Thyroid gland (tissue), 4 donors: ENCODE measurements at places on chromosomes 6 and 20. TPM values are rescaled to one million over a fixed set of nuclear protein-coding genes. Genes with fewer than 3 reads are reported as not detected.

Gene CALHM4
- total RNA-seq: not detected

Gene KIF25
- not detected for total RNA-seq

Gene FHL5
- total RNA-seq: 19.5 TPM

Gene CGA
- total RNA-seq: not detected

Gene ESR1
- 4.7 TPM for total RNA-seq

Gene SEL1L2
- total RNA-seq: not detected

Gene GJA1
- total RNA-seq: 180 TPM

Gene KHDC1
- 5.1 TPM for total RNA-seq

GRCh38 chr6:17870300-17871188 is 116.9 kb downstream of the KIF13A start:
- DNase-seq: no peak
- no peak overlapping the region for H3K4me3 ChIP-seq
- H3K27me3 ChIP-seq: no peaks in the 10 kb centered on the region
- no peak overlapping the region for H3K27ac ChIP-seq
- no peaks in the 10 kb centered on the region for H3K36me3 ChIP-seq
- peaks cover 25% of the 10 kb centered on the region for H3K4me1 ChIP-seq

GRCh38 chr6:31035862-31036497 is 25.7 kb downstream of the MUC22 start:
- H3K36me3 ChIP-seq: no peaks in the 10 kb centered on the region
- H3K27ac ChIP-seq: no peak overlapping the region
- no peaks in the 10 kb centered on the region for H3K27me3 ChIP-seq
- H3K4me3 ChIP-seq: no peak overlapping the region
- no peak for DNase-seq

GRCh38 chr6:51330971-51331370 is 512.3 kb downstream of the TFAP2B start:
- no peak overlapping the region for H3K27ac ChIP-seq
- no peaks in the 10 kb centered on the region for H3K36me3 ChIP-seq
- no peaks in the 10 kb centered on the region for H3K27me3 ChIP-seq

GRCh38 chr6:103405321-103405720 is 1454.4 kb downstream of the HACE1 start:
- H3K4me3 ChIP-seq: no peak overlapping the region
- no peaks in the 10 kb centered on the region for H3K27me3 ChIP-seq
- H3K36me3 ChIP-seq: no peaks in the 10 kb centered on the region
- DNase-seq: no peak
- H3K4me1 ChIP-seq: no peaks in the 10 kb centered on the region

DNA sequence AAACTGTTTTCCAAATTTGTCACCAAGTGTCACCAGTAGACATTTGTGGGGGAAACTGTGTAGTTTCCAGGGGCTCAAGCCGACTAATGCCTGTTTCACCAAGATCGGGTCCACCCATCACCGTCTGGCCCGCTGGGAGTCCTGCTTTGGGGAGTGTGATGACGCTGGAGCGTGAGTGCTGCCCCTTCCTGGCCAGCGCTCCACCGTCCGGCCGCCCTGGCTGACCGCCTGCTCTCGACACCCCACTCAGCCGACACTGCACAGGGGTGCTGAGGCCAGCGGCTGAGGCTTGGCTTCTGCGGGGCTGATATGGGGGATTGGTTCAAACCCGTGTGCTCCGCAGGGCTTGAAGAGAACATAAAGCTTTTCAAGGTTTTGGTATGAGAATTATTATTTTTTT is 160.1 kb downstream of the SMOC2 start:
- no peaks in the 10 kb centered on the region for H3K4me1 ChIP-seq
- no peaks in the 10 kb centered on the region for H3K36me3 ChIP-seq
- H3K27ac ChIP-seq: no peak overlapping the region
- no peak overlapping the region for H3K4me3 ChIP-seq

DNA sequence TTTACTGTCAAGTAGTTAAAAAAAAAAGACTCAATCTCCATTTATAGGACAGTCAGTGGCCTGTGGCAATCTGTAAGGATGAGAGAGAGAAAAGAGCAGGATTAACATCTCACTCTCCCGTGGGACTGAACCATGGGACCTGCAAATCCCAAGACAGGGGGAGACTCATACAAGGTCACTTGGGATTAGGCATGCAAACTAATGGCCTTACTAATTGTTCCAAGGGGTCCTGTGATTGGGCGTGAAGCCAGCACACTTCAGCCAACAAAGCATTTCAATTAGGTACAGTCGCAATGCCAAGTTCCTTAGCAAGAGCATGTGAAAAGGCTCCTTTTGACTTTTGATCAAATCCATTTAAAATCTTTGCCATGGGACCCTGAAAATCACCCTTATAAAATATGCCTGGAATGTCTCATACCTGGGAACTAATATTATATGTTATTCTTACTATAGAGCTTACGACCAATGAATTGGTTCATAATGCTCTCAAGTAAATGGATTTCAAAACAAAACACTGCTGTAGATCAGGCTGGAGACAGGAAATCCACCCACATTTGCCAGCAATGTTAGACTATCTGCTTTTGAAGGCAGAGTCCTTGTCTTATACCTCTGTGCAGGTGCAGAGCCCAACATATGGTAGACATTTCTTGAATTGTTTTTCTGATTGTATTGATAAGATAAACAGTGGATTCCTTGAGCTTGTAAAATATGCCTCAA is 412.5 kb downstream of the GJA1 start:
- peak overlapping the region; percentile 88 for H3K27ac ChIP-seq
- H3K4me1 ChIP-seq: peaks cover 37% of the 10 kb centered on the region
- peak; percentile 67 for DNase-seq
- no peaks in the 10 kb centered on the region for H3K27me3 ChIP-seq

DNA sequence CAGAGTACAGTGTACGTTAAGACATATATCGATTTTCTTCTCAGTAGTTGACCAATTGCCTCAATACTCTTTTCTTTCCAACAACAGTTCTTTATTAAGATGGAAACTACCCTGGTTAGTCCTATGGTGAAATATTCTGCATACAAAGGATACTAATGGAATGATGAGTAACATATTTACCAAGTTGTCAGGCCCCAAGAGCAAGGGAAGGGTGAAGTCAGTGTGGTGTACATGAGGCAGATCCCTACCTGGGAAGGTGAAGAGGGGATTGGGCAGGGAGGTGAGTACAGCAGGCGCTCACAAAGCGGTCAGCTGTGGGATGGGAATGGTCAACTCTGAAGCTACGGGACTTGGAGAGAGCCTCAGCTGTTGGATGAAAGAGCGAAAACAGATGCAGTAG is 29.7 kb downstream of the GJA1 start:
- H3K4me1 ChIP-seq: no peaks in the 10 kb centered on the region
- no peaks in the 10 kb centered on the region for H3K27me3 ChIP-seq
- no peak overlapping the region for H3K27ac ChIP-seq
- H3K36me3 ChIP-seq: no peaks in the 10 kb centered on the region

DNA sequence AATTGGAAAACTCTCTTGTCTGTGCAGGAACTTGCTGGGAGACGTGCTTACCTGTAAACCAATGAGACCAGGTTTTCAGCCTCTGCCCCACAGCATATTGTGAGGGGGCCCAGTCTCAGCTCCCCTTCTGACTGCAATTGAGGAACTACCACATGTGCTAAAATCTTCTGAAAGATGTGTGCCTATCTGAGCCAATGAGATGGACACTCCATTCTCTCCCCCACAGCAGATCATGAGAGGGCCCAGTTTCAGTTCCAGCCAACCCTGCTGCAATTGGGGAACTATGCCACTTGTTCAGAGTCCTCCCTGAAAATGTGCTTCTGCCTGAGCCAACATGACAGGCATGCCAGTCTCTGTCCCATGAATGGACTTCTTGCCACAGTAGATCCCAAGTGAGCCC is 20.9 kb upstream of the PI3 start:
- no peak overlapping the region for H3K4me3 ChIP-seq
- H3K27ac ChIP-seq: no peak overlapping the region
- no peak for DNase-seq
- no peaks in the 10 kb centered on the region for H3K36me3 ChIP-seq

DNA sequence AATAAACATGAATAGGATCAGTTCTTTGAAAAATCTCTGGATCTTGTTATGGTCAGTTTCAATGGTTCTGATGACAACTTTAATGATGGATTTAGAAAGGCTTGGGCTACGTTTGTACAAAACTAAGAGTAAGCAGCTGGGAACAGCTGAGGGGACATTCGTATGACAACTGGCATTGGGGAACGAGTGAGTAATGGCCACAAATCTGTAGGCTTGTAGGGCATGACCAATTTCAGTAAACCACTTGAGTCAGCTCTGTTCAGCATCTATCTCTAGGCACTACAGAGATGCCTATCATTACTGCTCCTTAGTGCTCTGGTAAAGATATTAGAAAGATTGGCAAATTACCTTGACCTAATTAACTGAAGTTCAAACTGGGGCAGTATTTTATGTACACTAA is 1375.6 kb downstream of the EPHA7 start:
- no peaks in the 10 kb centered on the region for H3K4me1 ChIP-seq
- no peaks in the 10 kb centered on the region for H3K27me3 ChIP-seq
- no peak overlapping the region for H3K27ac ChIP-seq
- H3K36me3 ChIP-seq: no peaks in the 10 kb centered on the region
- H3K4me3 ChIP-seq: no peak overlapping the region
- no peak for DNase-seq

GRCh38 chr6:75489025-75489424 is 4.6 kb downstream of the FILIP1 start:
- H3K27ac ChIP-seq: no peak overlapping the region
- H3K36me3 ChIP-seq: no peaks in the 10 kb centered on the region
- no peak for DNase-seq
- H3K27me3 ChIP-seq: no peaks in the 10 kb centered on the region

- H3K27me3 ChIP-seq: no peaks in the 10 kb centered on the region
- H3K27ac ChIP-seq: no peak overlapping the region
- H3K4me1 ChIP-seq: no peaks in the 10 kb centered on the region
- H3K4me3 ChIP-seq: no peak overlapping the region
- DNase-seq: no peak
Measured at GRCh38 chr6:12951415-12951814, 234.8 kb downstream of the PHACTR1 start.

DNA sequence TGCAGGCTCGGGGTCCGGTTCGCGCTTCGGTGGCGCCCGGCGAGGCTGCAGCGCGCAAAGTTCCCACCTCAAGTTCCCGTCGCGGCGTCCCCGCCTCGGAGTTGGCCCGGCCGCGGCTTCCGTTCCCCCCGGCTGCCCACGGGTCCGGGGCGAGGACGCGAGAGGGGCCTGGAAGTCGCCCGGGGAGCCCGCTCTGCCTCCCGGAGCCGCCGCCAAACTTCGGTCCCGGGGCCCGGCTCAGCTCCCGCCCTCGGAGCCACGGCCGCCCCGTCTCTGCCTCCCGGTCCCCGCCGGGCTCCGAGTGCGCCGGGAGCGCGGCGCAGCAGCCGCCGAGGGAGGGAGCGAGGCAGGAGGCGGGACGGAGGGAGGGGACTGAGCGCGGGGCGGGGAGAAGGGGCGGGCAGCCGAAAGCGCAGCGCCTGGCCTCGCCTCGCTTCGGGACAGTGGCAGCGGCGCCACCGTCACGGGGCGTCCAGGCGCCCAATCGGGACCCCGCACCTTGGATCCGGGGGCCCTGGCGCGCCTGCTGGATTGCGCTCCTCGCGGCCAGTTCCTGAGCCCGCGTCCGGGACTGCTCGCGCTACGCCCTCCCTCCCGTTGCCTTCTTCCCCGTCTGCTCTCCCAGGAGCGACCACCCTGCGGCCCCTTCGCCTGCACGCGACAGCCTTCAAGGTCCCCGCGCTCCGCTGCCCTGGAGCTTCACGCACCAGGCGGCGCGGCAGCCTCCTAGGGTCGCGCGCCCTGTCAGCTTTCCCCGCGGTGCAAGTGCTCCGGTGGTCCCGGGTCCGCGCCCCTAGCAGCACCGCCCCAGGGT is at the start of gene KCNG1:
KCNG1 (minus strand) TSS at position 305 of the 814 bp plus-strand sequence. CDS start 12,769 bp downstream, outside the sequence.
- H3K27me3 ChIP-seq: peaks cover 6% of the 10 kb centered on the region
- H3K4me3 ChIP-seq: no peak within 1 kb of the TSS
- H3K36me3 ChIP-seq: no peaks in the 10 kb centered on the region

DNA sequence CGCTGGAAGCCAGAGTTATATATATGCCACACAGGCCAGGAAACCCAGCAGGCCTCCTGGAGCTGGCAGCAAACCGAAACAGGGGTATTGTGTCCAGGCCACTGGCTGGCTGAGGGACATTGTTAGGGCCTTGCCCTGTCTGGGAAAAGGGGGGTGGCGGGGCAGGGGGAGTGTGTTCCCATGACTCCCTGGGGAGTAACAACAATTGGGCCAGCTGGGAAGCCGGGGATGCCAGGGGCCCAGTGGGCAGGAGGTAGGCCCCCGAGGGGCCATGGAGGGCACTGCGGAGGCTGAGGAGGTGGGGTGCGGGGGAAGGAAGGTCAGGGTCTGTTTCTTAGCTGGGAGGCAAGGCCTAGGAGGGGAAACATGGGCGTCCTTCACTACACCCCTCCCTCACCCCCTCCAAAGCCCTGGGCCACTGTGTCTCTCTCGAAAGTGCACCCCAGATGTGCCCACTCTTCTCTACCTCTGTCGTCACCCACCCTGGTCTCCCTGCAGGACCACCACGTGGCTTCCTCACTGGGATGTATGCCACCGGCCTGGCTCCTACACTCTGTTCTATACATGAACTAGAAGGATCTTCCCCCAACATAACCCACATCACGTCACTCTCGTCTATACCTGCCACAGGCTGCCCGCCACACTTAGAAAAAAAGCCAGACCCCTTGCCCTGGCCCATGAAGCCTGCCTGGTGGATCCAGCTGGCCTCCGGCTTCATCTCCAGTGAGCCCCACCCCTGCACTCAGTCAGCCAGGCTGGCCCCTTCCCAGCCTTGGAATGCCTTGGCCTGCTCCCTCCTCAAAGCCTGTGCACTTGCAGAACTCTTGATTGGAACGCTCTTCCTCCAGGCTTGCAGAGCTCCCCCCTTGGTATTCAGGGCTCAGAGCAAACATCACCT is 7.8 kb upstream of the E2F1 start:
- peak; percentile 89 for DNase-seq
- no peak overlapping the region for H3K4me3 ChIP-seq
- peaks cover 28% of the 10 kb centered on the region for H3K4me1 ChIP-seq
- no peaks in the 10 kb centered on the region for H3K27me3 ChIP-seq

DNA sequence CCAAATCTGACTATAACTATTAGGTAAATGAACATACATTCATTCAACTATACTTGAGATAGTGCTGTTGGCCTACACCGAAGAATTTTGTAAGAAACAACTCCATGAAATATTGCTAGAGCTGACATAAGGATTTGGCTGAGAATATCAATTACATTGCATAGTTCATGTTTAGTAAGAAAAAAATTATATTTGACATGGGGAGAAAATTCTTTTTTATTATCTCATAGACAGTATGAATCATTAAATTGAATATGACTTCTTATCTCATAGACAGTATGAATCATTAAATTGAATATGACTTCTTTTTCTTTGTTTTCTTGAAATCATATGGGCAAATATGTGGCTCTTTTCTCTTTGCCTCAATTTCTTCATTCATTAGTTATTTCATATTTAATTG is 212.3 kb upstream of the HSF2 start:
- no peak overlapping the region for H3K27ac ChIP-seq
- H3K27me3 ChIP-seq: no peaks in the 10 kb centered on the region
- H3K36me3 ChIP-seq: no peaks in the 10 kb centered on the region
- DNase-seq: no peak

- H3K27ac ChIP-seq: no peak overlapping the region
- DNase-seq: no peak
- H3K4me3 ChIP-seq: no peak overlapping the region
- no peaks in the 10 kb centered on the region for H3K27me3 ChIP-seq
- H3K4me1 ChIP-seq: no peaks in the 10 kb centered on the region
- no peaks in the 10 kb centered on the region for H3K36me3 ChIP-seq
Measured at GRCh38 chr6:14758421-14759081, 487.3 kb upstream of the JARID2 start.

- no peak overlapping the region for H3K27ac ChIP-seq
- H3K4me3 ChIP-seq: no peak overlapping the region
- DNase-seq: no peak
- no peaks in the 10 kb centered on the region for H3K36me3 ChIP-seq
- H3K27me3 ChIP-seq: no peaks in the 10 kb centered on the region
Measured at GRCh38 chr6:169320013-169320412, 66.4 kb upstream of the THBS2 start.

GRCh38 chr6:152454003-152454402 is 183.2 kb downstream of the SYNE1 start:
- no peak overlapping the region for H3K27ac ChIP-seq
- H3K36me3 ChIP-seq: no peaks in the 10 kb centered on the region
- H3K4me1 ChIP-seq: no peaks in the 10 kb centered on the region
- DNase-seq: no peak
